ENCODE measurements at places on chromosomes 11 and 22.
A peak's percentile ranks its signal among the peaks of the same experiment; 100 is the strongest.

DNA sequence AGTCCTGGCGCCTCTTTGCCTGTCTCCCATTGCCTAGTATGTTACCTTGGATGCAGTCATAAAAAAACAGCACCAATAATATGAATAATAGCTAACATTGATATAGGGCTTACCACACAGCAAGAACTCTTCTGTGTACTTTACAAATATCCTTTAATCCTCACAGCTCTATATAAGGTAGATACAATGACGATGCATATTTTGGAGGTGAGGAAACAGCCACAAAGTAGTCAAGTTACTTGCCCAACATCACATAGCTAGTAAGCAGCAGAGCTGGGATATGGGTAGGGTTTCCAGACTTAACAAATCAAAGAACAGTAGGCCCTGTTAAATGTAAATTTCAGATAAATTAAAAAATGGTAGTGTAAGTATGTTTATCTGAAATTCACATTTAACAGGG is 128.8 kb downstream of the ST3GAL4 start:
- DNase-seq = no peak

- no peak for DNase-seq
These were observed 16.6 kb downstream of the SLC43A3 start for GRCh38 chr11:57410287-57410686.

DNA sequence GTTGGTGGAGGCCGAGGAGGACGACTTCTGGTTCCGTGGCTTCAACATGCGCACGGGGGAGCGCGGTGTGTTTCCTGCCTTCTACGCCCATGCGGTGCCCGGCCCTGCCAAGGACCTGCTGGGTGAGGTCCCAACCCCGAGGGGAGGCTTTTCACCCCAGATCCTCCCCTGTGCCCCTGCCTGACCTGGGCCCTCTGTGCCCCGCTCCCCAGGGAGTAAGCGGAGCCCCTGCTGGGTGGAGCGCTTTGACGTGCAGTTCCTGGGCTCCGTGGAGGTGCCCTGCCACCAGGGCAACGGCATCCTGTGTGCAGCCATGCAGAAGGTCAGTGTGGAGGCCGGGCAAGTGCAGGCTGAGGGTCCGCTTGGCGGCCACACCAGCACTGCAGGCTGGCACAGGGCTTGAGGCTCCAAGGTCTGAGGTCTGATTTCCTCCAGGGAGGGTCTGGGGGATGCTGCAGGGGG is 5.1 kb downstream of the MAPK8IP2 start:
- DNase-seq = no peak

DNA sequence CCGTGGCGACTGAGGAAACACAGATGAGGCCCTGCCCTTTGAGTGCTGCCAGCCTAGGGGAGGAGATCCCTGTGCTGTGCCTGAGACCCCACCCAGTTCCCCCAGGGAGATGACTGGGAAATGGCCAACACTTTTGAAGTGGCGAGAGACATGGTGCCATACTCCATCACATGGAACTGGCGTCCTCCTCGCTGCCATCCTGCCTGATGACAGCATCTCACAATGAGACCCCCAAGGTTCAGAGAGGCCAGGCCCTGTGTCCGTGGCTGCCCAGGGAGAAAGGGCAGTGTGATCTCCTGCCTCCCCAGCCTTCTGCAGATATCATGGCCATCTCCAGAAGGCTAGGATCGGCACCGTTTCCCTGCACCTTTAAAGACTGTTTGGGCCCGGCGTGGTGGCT is 31.1 kb downstream of the FAM83F start:
- no peak for DNase-seq

- DNase-seq = no peak
These were observed 25.1 kb downstream of the MPPED1 start for GRCh38 chr22:43436868-43437267.

DNA sequence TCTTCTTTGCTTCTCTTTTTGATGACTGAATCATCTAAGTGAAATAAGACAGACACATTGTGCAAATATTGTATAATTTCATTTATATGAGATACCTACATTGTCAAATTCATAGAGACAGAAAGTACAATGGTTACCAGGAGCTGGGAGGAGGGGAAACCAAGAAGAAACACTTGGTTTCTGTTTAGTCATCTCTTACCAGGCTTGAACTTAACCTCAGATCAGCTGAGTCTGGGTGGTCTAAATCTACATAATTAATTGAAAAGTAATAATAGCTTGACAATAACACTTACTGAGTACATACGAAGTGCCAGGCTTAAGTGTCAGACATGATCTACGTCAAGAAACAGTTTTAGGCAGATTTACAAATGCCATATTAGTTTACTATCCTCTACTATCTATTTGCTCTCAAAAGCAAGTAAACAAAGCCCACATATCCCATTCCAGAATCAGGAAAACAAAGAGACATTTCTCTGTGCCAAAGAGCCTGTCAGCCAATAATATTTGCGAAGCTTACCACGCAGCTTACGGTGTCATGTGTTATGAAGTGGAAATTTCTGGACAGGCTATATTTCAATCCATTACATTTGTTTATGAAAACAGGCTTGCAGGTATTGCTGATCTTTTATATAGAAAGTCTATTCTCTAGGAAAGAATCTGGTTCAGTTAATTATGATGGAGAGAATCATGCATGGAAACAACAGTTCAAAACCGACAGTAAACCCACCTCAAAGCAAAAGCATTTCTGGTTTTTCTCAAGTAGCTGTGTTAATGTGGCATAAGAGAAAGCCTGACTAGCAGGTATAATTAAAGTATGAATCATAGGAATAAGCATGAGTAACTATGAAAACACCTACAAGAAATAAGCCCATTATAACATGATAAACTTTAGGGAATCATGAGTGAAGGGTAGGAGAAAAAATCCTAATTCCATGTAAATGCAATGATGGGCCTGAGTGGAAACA is 2.7 kb upstream of the ARHGAP42 start:
- DNase-seq = no peak

DNA sequence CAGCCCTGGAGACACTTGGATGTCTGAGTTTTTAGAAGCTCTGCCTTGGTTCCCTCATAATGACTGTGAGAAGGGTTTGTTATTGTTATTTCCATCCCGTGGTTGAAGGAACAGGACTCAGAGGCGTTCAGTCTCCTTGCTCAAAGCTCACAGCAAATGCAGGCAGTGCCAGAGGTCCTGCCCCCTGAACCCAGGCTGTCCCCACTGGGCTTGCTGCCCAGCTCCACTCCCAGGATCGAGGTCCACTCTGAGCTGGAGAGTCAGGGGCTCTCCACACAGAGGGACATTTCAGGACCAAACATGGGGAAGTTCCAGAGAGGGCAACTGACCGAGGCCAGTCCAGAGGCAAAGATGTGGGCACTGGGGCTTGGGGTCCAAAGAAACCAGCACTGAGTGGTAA is 14.8 kb downstream of the FGF4 start:
- DNase-seq = no peak

DNA sequence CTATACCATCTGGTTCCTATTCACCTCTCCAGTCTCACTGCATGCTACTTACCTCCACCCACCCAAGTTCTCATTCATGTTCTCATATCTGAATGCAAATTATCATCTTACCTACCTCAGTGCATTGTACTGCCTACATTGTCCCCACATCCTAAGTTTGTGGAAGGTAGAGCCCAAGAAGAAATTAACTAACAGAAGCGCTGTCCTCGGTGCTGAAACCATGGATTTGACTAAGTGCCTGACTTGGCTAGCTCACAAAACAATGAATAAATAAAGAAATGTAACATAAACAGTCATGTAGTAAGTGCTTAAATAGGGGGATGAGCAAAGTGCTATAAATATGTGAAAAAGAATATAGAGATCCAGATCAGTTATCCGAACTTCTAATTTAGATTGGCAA is 63.2 kb downstream of the GRIA4 start:
- DNase-seq = no peak

- peak; percentile 61 for DNase-seq
These were observed at the start of gene TRPM5 for GRCh38 chr11:2443881-2444820. TRPM5 (minus strand) TSS chr11:2444514; CDS start chr11:2423036, 21,478 bp downstream.

DNA sequence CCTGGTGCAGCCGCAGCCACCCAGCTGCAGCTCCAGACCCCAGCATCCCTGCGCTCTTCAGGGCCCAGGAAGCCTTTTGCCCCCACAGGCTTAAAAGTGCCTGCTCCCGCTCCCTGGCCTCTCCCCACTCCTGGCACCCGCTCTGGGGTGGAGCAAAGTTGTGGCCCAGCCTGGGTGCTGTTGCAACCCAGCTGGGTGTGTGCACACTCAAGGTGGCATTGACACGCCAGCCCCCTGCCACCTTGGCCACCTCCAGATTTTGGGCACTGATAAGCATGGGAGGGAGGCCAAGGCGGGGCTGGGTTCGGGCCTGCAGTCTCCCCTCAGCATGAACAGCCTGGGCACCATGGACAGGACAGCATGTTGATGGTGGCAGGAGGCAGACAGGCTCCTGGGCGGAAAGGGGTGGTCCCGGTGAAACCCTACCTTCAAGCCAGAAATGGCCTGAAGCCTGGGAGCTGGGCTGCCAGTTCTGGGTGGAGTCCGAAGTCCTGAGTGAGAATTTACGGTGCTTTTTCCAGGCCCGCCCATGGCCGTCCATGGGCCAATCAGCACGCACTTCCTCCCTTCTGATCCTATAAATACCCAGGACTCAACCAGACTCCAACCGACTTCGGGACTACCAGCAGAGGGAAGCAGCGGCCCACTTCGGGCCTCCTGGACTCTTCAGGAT is 23.6 kb upstream of the RNASEH2C start:
- DNase-seq = no peak

GRCh38 chr11:58965246-58965985 is 26.1 kb downstream of the GLYATL1 start:
- DNase-seq = no peak

GRCh38 chr11:17593466-17594245 is 46.6 kb downstream of the OTOG start:
- no peak for DNase-seq

DNA sequence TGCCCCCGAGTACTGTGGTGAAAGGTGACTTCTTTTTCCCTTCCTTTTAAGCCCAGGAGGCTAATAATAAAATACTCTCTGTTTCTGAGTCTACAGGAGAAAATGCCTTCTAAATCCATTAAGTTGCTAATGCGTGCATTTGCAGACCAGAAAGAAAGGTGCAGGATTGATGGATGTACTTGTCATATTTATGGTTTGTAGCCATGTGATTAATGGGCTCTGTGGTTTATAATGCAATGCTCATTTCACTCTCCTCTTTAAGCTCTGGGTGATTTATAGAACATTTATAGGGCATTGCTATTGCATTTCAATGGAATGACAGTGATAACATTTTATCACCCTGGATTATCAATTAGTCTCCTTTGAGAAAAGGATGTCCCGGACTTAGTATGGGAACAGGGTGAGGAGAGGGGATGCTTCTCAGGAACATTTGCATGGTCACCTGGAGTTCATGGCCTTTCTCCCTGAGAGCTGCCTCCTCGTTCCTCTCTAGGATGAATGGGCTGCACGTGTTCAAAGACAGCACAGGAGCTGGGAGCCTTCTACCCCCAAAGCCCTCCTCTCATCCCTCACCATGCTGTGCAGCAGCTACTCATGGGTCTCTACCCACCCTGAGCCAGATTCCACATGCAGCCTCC is 82.8 kb upstream of the HMGXB4 start:
- no peak for DNase-seq

DNA sequence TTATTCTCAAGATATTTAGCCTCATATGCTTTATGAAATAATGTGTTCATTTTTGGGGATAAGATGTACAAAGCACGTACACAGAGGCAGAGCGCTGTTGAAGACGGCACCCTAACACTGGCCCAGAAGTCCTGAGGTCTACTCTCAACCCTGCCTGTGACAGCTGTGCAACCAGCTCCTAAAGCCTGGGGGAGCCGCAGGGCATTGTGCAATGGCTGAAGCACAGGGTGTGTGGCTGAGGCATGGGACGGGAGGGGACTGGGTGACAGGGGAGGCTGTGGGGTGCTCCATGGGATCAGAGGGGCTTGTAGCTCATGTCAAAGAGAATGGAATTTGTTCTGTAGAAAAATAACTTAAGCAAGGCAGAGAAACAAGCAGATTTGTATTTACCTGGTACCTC is 27.7 kb downstream of the FAM227A start:
- no peak for DNase-seq

- DNase-seq = no peak
These were observed 13.1 kb upstream of the TMEM123 start for GRCh38 chr11:102465696-102466095.

DNA sequence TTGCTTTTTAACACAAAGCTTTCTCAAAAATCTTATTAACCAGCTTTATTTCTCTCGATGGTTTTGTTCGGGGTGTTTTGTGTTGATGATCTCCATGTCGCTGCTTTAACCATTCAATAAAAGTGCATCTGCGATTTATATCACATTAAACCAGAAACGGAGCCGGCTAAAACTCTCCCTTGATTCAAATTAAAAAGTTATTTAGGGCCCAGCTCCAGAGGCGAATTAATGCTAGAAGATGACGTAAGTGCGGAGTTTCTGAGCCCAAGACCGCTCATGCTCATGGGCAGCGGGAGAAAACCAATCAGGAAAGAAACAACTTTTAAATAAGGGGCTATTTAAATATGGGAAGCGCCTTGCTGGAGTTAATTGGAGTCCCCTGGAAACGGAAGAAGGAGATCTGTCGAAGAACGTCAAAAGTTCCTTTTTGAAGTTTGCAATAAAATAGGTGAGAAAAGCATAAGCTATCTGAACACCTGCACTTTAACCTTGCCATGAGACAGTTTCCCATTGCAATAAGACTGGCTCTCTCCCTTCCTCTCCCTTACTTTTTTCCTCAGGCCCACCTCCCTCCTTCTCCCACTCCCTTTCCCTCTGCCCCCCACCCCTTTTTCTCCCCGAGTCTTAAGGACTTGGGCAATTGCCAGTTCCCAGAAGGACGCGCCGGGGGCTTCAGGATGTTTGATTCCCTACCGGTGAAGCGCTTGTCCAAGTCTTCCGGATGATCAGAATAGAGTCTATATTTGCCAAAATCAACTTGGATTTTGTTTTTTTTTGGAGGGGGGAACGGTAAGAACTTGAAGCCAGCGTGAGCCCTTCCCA is 1.9 kb upstream of the DBX1 start:
- no peak for DNase-seq

GRCh38 chr11:3890806-3891205 is 35.3 kb downstream of the STIM1 start:
- DNase-seq = no peak

GRCh38 chr11:127693686-127694085 is 693.1 kb upstream of the KIRREL3 start:
- no peak for DNase-seq

- DNase-seq = no peak
These were observed 51.1 kb downstream of the EHF start for GRCh38 chr11:34671946-34672345.

DNA sequence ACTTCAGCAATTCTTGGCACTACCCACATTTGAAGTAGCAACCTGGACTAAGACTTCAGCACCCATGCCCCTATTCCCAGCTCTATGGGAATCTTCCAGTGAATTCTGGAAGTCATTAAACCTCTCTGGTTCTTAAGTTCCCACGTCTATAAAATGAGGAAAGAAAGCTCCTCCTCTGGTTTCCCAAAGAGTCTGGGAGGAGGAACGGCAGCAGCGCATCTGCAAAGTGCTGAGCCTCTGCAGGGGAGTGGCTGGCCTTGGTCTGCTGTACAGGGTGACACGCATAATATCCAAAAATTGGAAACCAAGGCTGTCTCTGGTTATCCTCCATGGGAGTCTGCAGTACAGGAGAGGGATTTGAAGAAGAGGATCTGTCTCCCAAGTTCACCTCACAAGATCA is 73.6 kb upstream of the TP53I11 start:
- DNase-seq = no peak

DNA sequence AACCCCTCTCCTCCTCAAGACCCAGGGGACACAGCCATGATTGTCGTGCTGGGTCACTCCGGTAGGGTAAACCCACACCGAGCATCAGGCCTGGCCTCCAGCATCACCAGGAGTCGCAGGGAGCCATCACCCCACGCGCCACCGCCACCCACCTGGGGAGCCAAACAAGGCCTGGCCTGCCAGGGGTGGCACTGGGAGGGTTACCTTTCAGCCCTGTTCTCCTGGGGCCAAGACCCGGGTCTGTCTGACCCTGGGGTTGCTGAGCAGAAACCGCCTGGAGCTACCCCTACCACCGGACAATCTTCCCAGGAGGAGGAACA is 39.3 kb upstream of the NNMT start:
- DNase-seq = no peak

Measured in stimulated activated CD8-positive, alpha-beta memory T cell treated with anti-CD3 and anti-CD28 coated beads, Interleukin-12 subunit alpha, Interleukin-12 subunit beta, amount 100 ng/mL, for 1 hour (primary cell).